Jurkat, Clone E6-1 (cell line): ENCODE measurements at places on chromosomes 3 and 15.

DNA sequence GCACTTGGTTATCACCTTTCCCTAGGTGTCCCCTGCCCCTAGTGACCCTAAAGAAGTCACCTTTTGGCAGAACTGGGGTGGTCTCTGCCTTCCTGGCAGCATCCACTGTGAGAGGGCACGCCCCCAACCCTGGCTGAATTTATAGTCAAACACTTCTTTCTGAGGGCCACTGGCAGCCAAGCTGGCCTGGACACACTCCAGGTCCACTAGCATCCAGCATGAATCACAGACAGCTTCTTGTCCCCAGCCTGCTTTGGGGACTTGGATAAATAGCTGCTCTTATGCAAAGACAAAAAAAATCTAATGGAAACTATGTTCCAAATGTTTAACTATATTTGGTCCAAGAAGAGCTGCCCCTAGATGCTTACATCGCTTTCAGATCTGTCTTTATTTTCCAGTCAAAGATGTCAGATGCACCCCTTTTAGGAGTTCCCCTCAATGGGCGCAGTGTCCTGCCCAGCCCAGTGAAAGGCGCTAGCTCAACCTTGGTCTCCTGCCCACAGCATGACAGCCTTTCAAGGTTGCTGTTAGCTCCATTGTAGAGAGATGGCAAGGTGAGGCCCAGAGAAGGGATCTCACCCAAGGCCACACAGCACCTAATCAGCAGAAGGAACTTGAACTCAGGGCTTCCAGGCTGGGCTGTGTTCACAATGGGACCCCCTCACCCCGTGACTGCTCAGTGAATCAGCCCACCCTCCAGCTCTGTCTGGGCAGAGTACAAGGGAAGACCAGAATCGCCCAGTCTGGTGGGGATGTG is 7.0 kb downstream of the RASL12 start:
- no peak for DNase-seq

GRCh38 chr3:172624999-172625398 is 85.9 kb downstream of the NCEH1 start:
- peak; percentile 66 for DNase-seq

GRCh38 chr15:83431521-83431920 is 15.6 kb upstream of the SH3GL3 start:
- no peak for DNase-seq

DNA sequence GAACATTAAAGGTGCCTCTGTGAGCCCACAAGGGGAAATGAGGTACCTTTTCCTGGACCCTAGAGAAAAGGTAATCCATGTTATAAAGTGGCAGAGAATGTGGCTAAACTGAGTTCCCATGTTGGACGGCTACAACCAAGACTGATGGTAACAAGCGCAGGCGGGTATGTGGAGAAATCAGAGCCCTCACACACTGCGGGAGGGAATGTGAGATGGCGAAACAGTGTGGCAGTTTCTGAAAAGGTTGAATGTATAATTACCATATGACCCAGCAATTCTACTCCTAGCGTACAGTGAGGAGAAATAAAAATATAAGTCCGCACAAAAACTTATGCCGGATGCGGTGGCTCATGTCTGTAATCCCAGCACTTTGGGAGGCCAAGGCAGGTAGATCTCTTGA is 24.1 kb upstream of the SHISA5 start:
- no peak for DNase-seq

DNA sequence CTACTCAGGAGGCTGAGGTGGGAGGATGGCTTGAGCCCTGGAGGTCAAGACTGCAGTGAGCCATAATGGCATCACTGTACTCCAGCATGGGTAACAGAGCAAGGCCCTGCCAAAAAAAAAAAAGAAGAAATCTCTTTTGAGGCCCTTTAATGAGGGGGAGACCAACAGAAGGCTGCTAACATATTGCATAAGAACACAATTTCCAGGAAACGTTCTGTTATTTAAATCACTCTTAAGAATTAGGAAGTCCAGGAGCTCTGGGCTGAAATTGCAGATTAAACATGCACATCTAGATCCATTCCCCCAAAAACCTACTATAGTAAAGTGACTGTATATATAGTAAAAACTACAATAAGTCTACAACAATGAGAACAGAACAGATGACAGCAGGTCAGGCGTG is 16.1 kb upstream of the BLM start:
- DNase-seq, result no peak

- DNase-seq, result no peak
Measured at GRCh38 chr15:97691078-97691477, 269.4 kb upstream of the ARRDC4 start.

- DNase-seq, result no peak
Measured at GRCh38 chr3:162632672-162633071, 1136.1 kb downstream of the OTOL1 start.

DNA sequence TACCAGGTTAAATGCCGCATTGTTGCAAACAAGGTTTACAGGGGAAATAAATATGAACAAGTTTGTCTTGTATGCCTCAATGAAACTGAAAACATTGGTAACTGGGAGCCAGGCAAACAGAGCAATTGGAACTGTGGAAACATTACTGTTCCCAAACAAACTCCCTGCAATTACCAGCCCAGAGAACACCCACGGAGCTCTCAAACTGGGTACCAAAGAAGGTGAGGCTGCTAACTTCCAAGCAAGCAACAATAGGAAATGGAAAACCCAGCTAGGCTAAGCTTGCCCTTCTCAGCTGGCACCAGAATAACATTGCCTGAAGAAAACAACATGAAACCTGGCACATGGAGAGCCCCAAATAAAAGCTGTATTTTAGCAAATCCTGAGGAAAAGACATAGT is 218.9 kb upstream of the THRB start:
- DNase-seq, result no peak

DNA sequence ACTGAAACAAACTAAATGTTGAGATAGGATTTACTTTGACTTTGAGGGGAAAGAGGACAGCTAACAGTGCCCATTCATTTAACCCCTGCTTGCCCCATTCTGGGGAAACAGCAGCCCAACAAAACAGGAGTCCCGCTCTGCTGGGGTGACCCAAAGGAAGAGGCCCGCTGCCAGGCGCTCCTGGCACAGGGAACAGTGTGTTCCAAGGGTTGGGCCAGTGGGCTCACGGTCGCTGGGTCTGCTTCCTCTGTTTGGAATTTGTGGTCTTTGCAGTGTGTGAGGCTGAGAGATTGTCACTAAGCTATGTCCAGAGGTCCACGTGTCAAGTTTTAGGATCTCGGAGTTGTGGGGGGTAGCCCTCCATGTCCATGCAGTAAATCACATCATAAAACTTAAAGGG is 250.4 kb upstream of the C2CD4B start:
- DNase-seq, result no peak

GRCh38 chr15:70220490-70221096 is 122.9 kb upstream of the TLE3 start:
- no peak for DNase-seq

- no peak for DNase-seq
Measured at GRCh38 chr3:38459499-38460048, 5.9 kb downstream of the ACVR2B start.

DNA sequence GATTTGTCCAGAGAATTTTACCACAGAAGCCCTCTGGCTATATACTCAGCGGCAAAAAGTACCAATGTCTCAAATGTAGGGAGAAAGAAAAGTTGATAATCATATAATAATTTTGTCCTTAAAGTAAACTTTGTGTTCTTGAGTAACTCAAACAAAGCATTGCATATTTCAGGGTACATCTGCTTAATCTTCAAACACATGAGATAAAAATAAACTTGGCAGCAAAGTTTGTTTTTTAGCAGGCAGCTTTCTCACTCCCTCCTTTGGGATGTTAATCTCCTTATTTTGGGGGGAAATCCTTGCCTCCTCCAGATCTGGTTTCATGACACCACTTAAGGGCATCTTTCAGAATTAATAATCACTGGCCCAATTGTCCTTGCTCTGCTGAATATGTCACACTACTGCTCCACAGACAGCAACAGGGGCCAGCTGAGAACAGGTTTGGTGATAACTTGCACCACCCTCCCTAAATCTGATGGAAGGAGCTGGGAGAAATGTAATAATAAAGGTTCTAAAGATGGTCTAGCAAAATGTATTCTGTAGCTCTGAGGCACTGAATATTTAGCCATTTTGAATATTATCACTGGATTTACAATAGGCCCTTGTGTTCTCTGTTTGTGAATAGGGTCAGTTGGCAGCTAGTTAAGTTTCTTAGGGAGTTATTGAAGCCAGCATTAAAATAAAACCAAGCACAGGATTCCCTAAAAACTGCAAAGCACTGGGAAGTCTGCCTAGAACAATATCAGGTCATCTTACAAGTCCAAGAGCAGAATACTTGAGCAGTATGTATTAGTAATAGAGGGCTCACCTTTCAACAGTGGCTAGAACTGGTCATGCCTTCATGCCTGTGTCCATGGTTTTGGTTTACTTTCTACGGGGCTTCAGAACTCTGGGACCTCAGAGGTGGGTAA is 79.2 kb downstream of the EFL1 start:
- no peak for DNase-seq

DNA sequence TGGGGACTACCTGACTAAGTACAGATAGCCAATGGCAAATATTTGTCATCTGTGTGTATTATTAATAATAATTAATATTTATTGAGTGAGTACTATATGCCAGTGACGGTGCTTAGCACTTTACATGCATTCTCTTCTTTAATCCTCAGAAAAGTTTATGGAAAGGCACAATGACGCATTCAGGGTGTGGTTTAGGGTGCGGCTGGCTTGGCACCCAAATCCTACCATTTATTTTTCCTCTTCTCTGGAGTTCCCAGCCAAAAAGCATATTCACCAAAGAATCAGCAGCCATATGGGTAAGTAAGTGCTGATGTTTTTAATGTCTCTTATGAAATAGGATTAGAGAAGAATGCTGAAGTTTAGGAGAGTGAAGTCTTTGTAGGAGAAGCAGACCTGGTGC is 140.4 kb upstream of the TP63 start:
- DNase-seq, result no peak

DNA sequence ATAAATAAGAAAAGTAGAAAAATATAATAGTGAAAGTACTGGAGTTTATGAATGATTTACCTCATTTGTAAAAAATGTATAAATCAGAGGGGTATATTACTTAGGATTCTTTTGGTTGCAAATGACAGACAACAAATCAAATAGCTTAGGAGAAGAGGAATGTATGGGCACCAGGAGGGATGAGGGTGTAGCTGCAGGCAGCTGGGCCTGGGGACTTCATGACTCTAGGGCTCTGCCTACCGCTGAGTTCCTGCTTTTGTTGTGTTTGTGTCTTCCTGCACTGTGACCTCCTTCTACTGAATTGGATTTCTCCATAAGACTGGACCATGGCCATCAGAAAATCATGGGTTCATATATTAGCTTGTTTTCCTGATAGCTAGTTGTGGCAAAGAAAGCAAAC is 27.9 kb upstream of the PDE8A start:
- DNase-seq, result no peak

GRCh38 chr3:192188218-192188835 is 539.0 kb downstream of the FGF12 start:
- peak; percentile 51 for DNase-seq

- peak; percentile 91 for DNase-seq
Measured at GRCh38 chr15:90234096-90234988, at the start of gene GDPGP1. Gene GDPGP1 (plus strand): TSS chr15:90234209. CDS start chr15:90240909, 6,700 bp downstream.

DNA sequence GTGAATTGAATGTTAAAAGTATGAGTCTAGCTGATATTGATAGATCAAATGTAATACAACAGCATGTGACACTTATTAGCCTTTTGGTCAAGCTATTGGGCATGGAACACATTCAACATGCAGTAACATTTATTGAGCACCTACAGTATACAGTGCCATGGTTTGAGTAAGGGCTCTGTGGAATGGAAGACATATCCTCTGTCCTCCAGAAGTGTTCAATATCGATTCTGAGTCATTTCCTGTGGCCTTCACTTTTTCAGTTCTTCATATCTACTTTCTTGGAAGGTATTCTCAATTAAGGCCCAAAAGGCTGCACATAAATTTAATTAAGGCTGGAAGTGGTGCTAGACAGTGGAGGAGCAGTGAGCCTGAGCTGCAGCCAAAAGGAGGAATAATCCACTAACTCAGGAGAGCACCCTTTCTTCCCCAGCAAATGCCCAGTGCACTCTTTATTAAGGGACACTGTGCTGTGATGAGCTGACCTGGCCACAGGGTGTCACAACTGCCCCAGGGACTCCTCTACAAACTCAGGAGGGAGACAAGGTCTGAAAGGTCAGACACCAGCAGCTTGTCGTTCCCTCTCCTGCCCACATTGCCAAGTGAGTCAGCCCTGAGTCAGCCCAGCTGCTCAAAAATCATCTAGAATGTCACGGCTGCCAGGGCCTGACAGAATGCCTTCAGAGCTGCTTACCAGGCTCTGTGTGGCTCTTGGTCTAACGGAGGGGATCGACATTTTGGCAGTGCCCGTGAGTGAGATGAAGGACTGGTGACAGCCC is 544.8 kb downstream of the AGBL1 start:
- DNase-seq, result no peak

DNA sequence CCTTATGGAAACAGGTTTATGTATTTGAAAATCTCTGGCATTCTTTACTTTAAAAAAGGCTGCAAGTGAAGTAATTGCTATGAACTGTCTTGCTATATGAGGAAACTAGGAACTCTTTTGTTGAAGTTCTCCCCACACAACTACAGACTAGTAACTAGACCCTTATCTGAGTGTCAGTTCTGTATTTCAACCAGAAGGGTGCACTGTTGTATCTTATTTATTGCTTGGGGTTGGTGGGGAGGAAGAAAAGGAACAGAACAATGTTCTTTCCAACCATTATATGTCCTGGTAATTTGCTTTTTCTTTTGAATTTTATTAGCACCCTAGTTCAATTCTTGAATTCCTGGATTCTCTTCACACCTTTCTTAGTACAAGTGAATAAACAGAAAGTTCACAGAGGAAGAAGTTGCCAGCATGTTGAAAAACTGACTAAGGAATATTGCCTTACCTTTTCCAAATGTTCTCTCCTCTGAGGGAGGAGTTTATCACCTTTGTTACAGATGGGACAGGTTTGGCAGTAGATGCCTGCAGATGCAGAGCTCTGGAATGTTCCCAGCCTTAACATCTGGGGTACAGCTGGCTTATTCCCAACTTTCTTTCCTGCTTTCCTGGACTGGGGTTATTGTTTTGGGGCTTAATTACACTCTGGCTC is 162.4 kb upstream of the CFAP20DC start:
- peak; percentile 28 for DNase-seq

DNA sequence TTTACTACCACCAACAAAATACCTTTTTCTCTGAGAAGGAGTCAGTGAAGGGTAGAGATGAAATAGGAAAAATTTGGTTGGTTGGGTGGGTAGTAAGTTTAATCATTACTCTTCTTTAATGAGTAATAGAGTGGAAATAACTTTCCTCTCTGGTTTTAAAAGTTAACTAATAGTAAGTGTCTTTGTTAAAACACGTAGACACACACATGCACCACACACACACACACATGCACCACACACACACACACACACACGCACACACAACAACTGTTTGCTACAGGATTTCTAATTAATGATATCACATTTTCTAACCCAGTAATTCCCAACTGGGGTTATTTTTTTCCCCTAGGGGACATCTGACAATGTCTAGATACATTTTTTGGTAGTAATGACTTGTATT is 84.1 kb downstream of the CHL1 start:
- DNase-seq, result no peak

- DNase-seq, result peak; percentile 26
Measured at GRCh38 chr3:170584585-170585007, 1.3 kb downstream of the SLC7A14 start.
